Coronary artery (tissue), 2 donors: ENCODE measurements at places on chromosomes 12 and 14.

GRCh38 chr12:104279164-104279563 is 24.4 kb upstream of the EID3 start:
- DNase-seq: no peak

GRCh38 chr14:60723116-60723906 is 840 bp downstream of the SIX4 start:
- peak; percentile 74 for DNase-seq

DNA sequence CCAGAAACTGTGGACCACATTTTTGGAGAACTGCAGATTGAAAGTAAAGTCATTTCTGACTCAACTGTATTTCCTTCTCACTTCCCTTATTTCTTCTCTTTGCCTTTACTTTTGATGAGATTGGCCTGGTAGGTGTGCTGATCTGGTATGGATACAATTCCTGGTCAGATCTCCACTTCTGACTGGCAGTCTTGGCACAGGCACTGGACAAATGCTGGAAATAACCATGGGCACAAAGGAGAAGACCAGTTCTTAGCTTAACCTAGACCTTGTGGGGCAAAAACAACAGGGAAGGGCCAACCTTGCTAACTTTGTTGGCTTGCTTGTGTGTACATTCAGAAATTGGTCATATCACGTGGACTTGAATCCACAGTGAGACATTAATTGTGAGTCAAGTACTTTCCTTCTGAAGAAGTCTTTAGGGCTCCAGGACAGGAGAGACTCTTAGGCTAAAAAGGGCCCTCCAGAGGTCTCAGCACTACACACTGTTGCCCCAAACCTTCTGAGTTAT is 75.0 kb downstream of the DIP2B start:
- no peak for DNase-seq

DNA sequence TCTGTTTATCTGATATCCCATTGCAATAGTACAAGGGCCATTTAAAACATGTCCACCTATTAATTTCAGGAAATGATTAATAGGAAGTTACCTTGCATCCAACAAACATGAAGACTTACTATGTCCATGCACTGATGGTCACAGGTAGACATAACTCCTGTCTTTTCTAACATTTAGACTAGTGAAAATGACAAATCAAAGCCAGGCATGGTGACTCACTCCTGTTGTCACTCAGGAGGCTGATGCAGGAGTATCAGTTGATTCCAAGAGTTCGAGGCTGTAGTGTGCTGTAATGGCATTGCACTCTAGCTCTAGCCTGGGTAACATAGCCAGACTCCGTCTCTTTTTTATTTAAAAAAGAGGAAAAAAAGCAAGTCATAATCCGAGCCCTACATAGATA is 14.8 kb downstream of the HSP90B1 start:
- DNase-seq: no peak

DNA sequence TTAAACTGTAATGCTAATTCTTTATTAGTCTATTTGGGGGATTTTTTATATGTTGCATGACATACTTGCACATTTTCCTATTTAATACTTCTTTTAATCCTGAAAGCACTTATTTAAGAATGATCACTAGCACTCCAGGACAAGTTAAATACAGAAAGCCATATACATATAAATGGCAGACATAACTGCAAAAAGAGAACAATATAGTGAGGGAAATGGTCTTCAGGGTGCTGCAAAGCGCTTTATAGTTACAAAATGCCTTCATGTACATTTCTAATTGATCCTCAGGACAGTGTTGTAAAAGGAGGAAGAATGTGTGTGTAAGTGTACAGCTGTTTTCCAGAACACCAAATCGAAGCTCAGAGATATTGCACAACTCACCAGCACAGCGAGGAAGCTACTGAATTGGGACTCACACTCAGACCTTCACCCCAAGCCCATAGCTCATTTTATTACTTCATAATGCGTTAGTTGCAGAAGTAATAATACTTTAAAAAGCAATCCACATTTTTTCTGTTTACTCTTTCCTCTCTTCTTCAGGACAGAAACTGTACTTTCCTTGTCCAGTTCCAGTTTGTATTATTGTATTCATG is 428.2 kb downstream of the RAD51B start:
- DNase-seq: no peak

- no peak for DNase-seq
Observed at GRCh38 chr14:35808076-35808637, 938 bp downstream of the RALGAPA1 start.

- DNase-seq: no peak
Observed at GRCh38 chr14:96351986-96352385, 11.2 kb downstream of the ATG2B start.

DNA sequence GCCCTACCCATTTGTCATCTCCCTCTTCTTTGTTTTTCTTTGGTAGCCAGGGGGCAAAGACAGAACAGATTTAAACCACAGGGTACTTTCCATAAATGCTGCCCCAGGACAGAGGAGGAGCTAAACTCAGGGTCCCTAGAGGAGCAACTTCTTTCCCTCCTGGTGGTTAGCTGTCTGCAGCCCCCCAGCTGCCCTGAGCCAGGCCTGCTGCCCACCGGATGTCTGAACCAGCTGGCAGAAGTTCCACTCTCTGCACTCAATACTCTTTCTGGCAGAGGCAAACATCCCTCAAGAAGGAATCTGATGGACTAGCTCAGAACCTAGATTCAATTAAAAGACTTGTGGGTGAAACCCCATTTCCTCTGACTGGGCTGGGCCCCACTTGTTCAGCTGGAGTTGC is 10.7 kb downstream of the VDR start:
- DNase-seq: no peak

DNA sequence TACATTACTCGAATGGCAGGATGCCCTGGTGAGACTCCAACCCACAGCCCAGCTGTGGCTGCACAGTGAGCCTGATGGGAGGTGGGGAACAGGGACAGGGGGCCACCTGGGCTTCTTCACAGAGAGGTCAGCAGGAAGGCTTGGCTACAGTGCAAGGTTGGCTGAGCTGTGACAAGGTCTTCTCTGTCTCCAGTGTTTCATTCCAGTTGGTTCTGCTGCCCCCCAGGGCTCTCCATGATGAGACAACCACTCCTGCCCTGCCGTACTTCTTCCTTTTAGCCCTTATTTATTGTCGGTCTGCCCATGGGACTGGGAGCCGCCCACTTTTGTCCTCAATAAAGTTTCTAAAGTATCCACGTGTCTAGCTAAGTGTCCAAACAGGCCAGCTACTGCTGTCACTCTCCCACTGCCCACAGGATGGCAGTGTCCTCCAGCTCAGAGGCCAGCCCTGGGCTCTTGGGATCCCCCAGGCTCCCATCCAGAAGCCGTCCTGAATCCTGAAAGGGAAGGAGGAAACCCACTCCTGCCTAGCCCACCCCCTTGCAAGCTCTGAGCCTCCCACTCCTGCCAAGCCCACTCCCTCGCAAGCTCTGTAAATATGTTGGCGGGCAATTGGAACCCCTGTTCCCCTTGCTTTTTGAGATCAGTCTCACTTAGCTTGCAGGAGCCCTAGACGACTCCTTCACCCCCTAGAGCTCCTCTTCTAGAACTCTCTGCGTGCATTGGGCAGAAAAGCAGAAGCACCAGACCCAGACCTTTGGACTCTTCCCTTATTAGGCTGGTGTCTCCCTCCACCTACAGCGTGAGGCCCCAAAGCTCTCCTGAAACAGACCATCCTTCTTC is 5.4 kb downstream of the C1QL4 start:
- DNase-seq: peak; percentile 76

GRCh38 chr14:65723348-65723747 is 310.8 kb downstream of the FUT8 start:
- no peak for DNase-seq

DNA sequence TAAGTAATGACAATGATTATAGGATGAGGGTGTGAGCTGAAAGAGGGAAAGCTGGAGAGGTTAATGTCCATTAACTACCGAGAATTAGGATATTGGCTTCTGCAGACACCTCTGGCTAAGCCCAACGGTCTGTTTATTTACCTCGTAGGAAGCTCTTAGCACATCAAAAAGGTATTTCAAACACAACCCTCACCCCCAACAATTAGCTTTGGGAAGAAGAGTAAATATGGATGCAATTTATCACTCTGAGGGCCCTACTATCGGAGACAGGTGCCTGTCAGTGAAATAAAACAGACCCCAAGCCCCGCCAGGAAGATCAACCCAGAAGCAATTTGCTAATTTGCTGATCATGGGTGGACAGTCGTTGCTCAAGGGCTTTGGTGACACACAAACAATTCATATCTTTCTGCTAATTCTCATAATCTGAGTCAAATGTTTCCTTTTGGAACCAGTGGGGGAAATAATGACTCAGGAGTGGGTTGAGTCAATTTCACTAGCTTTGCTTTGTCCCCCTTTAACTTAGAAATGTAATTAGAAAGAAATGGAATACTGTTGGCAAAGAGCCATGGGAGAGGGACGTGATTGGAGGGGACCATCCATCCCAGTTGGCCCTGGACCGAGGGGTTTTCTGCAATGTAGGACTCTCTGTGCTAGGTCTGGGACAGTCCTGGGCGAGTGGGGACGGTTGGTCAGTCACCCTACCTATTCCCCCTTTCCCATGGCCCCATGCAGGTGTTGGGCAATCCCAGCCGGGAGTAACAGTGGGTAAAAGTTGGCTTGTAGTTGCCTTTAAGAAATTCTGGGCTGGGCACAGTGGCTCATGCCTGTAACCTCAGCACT is 99.1 kb upstream of the MED13L start:
- DNase-seq: no peak

GRCh38 chr12:46110928-46111699 is 120.7 kb upstream of the SCAF11 start:
- DNase-seq: no peak

DNA sequence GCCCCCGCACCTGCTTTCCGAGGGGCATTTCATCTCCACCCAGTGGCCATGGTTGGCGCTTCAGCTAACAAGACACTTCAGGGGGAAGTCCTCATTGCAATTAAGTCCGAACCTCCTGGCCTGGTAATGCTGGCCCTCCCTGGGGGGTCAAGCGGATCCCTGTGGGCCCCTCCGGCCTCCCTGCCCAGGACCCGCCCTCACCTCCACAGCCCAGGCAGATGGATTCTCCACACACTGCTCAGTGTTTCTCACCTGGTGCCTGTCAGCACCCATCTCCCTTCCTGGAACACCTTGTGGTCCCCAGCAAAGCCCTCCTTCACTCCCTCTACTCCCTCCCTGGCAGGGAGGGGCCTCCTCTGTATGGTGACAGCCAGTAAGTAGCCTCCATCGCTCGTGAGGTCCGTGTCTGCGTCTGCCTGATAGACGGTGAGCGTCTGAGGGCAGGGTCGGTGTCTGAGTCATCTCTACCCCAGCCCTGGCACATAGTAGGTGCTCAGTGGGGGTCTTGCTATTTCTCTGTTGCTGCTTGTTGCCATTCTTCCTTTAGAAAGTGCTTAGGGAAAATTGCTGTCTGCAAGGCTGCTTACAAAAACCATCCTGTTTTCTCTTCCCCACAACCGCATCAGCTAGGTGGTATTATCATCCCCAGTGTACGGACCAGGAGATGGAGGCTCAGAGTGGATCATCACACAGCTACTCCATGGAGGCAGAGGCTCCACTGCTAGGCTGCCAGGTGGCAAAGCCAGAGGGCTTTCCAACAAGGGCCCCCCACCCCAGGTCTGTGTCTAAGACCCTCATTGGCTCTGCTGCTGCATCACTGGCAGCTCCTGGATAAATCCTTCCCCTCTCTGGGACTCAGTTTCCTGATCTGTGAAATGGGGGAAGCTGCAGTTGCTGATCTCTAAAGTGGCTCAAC is 39.7 kb upstream of the EML1 start:
- no peak for DNase-seq

- DNase-seq: no peak
Observed at GRCh38 chr14:75101491-75101890, 25.4 kb downstream of the NEK9 start.

DNA sequence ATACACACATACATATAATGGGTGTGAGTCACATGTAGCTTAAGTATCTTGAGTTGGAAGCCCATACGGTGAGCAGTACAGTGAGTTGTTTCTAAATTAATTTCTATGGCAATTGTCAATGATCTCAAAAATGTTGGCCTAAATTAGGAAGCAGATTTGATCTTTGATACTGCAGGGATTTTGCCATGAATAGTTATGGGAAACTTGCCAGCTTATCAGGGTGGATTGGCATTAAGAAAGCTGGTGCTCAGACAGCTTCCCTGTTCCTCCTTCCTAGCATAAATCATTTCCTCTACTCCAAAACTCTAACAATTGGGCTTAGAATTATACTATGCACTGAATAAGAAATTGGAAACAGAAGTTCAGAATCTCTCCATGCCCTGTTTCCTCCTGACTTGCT is 150.9 kb upstream of the FRMD6 start:
- no peak for DNase-seq

DNA sequence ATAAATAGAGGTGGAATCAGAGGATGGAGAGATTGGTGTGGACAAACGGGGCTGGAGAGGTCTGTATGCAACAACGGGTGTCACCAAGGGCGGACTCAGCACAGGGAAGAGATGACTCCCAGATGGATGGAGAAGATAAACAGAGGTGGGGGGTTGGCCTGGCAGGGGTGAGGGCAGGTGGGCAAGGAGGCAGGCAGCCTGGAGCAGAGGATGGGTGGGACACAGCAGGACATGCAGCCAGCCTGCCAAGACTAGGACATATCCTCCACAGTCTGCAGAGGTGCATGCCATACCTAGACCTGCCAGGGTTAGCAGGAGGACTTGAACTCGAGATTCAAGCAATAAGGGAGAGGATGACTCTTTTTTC is 56.2 kb downstream of the TTC7B start:
- DNase-seq: peak; percentile 63

GRCh38 chr12:14961466-14962152 is at the start of gene ARHGDIB:
TSS of gene ARHGDIB (minus strand) at chr12:14961601. CDS start at chr12:14950712, 10,889 bp downstream.
- no peak for DNase-seq

- DNase-seq: no peak
Observed at GRCh38 chr12:98653866-98654493, 8.9 kb downstream of the APAF1 start.

GRCh38 chr14:104513641-104514046 is 65.9 kb upstream of the C14orf180 start:
- DNase-seq: no peak

- no peak for DNase-seq
Observed at GRCh38 chr12:131093604-131093955, 139.9 kb downstream of the ADGRD1 start.

DNA sequence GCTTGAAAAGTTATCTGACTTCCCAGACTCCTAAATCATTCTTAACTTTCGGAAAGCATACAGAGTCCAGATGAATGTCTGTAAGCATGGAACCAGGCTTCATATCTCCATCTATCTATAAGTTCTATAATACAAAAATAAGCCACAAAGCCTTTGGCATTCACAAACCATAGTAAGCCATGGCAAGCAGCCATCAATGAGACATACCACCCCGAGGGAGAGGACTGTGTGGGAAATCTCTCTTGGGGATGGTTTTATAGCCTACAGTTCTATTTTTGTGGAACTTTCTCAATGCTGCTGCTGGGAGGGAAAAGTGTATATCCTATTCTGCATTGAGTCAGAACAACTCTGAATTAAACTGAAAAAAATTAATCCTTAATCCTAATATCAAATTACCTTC is 20.4 kb downstream of the EGLN3 start:
- no peak for DNase-seq

- DNase-seq: no peak
Observed at GRCh38 chr12:76976777-76977382, 88.5 kb downstream of the E2F7 start.

DNA sequence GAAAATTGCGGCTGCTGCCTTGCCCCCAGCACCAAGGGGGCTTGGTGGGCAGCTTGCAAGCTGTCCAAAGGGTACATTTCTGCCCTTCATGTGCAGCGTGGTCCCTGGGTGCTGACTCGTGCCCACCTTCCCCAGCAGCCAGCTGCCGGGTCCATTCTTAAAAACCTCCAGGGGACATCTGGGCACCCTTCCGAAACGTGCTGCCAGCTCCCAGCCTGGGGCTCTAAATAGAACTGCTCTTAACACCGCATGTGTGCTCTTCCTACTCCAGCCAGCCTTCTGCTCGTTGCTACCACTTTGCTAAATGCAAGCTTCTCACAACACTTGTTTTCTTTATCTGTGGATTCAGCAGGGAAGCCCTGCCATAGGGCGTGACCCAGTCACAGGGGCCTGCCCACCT is 66.0 kb downstream of the RIMBP2 start:
- DNase-seq: no peak
